ENCODE measurements at places on chromosomes 5 and 9.
A peak's percentile ranks its signal among the peaks of the same experiment; 100 is the strongest.

- no peak for DNase-seq
Observed at GRCh38 chr9:99139868-99140267, 35.0 kb downstream of the TGFBR1 start.

GRCh38 chr5:56147659-56148230 is 85.4 kb downstream of the ANKRD55 start:
- peak overlapping the region; percentile 67 for H3K27ac ChIP-seq
- no peak for DNase-seq
- H3K4me3 ChIP-seq, result no peak overlapping the region
- H3K4me1 ChIP-seq, result peaks cover 36% of the 10 kb centered on the region

DNA sequence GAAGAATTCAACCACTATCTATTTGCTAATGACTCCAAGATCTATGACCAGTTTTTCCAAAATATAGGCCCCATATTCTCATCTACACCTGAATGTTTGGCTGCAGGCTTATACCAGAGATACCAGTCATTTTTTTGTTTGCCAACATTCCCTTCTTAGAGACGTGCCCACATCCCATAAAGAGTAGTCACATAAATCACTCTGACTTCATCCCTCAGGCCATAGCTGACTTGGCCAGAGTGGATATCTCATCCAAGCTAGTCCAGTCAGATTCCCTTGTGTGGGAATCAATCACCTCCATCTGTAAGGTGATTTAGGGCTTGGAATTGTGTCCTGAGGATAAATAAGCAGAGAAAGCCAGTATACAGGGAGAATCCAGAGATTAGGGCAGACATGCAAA is 124.3 kb upstream of the SLC24A2 start:
- H3K4me3 ChIP-seq, result no peak overlapping the region
- DNase-seq, result no peak
- no peaks in the 10 kb centered on the region for H3K27me3 ChIP-seq
- no peaks in the 10 kb centered on the region for H3K36me3 ChIP-seq
- no peaks in the 10 kb centered on the region for H3K4me1 ChIP-seq

GRCh38 chr5:32116574-32117313 is 57.4 kb downstream of the GOLPH3 start:
- H3K4me3 ChIP-seq, result no peak overlapping the region
- peaks cover 6% of the 10 kb centered on the region for H3K4me1 ChIP-seq
- no peaks in the 10 kb centered on the region for H3K27me3 ChIP-seq
- no peak for DNase-seq

- H3K27ac ChIP-seq, result no peak overlapping the region
- no peaks in the 10 kb centered on the region for H3K4me1 ChIP-seq
- H3K36me3 ChIP-seq, result no peaks in the 10 kb centered on the region
- H3K4me3 ChIP-seq, result no peak overlapping the region
Observed at GRCh38 chr5:116564312-116564711, 10.3 kb downstream of the SEMA6A start.

GRCh38 chr5:74966141-74967026 is 86.0 kb downstream of the GCNT4 start:
- no peaks in the 10 kb centered on the region for H3K36me3 ChIP-seq
- H3K4me3 ChIP-seq, result no peak overlapping the region
- no peaks in the 10 kb centered on the region for H3K27me3 ChIP-seq

DNA sequence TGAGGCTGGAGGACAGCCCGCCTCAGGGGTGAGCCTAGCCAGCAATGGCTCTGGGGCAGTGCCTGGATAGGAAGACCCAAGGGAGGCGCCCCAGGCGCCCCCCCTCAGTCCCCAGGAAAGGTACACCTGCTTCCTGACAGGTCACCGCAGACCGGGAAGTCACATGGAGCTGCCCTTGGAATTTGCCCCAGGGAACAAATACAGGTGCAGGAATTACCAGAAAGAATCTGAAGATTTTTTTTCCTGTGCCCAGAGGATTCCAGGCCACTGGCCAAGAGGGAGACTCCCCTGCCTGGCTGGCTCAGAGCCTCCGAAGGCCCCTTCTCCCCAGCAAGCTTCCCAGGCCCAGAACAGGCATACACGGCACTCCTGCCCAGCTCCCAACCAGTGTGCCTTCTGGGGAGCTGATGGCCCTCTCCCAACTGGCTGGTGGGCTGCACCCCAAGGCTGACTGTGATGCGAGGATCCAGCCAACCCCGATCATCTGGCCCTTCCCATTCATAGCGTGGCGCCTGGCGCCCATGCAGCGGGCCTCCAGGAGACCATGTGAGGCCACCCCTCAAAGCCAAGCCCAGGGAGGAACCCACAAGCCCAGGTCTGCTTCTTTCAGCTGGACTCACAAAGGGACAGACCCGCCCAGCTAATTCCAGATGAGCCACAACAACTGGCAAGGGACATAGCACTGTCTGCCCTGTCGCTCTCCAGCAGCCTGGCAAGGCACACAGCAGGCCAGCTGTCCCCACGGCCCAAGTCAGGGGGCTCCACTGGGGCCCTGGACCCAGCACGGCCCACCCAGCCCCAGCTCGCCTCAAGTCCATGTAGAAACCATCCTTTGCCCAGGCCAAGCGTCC is 2.3 kb downstream of the TPRN start:
- H3K4me1 ChIP-seq, result peaks cover 87% of the 10 kb centered on the region
- H3K4me3 ChIP-seq, result peak overlapping the region; percentile 40
- no peaks in the 10 kb centered on the region for H3K27me3 ChIP-seq
- peak; percentile 97 for DNase-seq

DNA sequence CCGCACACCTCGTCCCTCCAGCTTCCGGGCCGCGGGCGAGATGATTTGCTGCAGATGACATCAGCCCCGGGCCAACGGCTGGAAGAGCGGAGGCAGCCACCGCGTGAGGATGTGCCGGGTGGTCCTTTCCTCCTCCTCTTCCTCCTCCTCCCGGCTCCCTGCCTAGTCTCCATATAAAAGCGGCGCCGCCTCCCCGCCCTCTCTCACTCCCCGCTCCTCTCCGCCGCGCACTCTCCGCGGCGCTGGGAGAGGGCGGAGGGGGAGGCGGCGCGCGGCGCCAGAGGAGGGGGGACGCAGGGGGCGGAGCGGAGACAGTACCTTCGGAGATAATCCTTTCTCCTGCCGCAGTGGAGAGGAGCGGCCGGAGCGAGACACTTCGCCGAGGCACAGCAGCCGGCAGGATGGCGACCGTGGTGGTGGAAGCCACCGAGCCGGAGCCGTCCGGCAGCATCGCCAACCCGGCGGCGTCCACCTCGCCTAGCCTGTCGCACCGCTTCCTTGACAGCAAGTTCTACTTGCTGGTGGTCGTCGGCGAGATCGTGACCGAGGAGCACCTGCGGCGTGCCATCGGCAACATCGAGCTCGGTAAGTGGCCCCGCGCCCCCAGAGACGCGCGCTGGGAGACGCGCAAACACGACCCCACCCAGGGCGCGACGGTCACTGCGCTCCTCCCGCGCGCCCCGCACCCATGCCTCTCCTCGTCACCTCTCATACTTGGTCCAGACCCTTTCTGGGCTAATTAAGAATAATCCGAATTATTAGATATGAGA is at the start of gene MAP1B:
TSS of gene MAP1B (plus strand) at position 345 of the 770 bp plus-strand sequence. CDS start at position 402, 57 bp downstream.
- peaks cover 8% of the 10 kb centered on the region for H3K27me3 ChIP-seq
- H3K36me3 ChIP-seq, result no peaks in the 10 kb centered on the region
- DNase-seq, result peak; percentile 34
- H3K4me3 ChIP-seq, result peak within 1 kb of the TSS; percentile 31
- peaks cover 24% of the 10 kb centered on the region for H3K4me1 ChIP-seq

DNA sequence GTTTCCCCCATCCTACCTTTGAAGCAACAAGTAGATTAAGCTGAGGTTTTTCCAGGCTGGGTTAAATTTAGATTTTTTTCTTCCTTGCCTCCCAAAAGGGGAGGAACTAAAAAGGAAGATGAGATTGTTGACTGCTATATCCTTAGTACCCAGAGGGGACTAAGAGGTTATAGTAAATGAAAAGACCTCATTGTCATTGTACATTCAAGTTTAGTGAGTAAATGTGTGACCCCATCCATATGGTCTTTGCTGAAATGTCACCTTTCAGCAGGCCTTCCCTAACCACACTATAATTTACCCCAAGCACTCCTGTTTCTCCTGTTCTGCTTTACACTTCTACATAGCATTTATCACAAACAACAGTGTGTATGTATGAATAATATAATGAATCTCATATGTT is 35.8 kb upstream of the CHD1 start:
- H3K27me3 ChIP-seq, result no peaks in the 10 kb centered on the region
- no peaks in the 10 kb centered on the region for H3K36me3 ChIP-seq
- DNase-seq, result no peak
- H3K27ac ChIP-seq, result no peak overlapping the region
